ENCODE measurements at places on chromosomes 7 and 10.

DNA sequence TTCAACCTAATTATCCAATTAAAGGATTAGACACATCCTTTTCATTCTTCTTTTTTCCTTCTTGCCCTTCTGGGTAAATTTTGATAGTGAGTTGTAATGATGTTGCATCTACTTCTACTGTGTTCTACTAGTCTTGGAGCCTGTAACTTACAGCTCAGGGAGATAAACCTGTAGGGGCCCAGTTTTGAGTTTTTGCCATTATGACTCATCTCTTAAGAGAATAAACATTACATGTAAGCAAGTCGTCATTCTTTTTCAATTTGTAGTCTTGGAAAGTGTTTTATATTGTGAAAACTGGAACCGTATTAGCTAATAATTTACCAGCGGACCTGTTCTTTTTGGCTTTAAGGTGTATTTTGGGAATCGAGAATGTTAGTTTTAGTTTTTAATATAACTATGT is 89.7 kb upstream of the RPA3 start:
- DNase-seq = no peak

DNA sequence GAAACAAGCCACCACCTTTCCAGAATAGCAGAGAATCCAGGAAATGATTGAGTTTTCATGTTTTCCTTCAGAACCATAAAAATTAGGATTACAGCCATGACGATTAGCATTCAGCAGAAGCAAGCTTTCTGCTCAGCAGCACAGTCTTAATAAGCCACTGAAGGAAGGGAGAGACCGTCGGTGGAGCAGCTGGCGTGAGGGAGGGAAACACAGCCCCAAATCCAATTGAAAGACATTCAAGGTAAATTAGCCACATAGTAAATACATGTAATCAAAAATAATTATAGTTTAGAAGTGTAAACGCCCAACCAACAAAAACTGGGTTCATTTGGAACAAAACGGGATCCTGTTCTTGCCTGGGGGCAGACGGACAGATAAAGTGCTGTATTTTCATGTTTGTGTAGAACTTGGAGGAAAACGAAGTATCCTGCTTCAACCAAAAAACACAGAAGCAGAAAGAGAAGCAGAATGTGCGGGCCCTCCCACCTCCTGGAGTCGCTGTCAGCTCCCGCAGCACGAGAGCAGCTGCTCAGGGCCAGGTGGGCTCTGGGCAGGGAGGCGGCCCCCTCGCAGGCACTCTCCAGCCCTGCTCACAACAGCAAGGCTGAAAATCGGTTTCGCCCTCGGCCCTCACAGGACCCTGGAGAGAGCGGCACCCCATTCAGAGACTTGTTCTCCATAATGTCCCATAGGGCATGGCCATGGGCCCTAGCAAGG is 84.9 kb downstream of the TCERG1L start:
- DNase-seq = no peak

DNA sequence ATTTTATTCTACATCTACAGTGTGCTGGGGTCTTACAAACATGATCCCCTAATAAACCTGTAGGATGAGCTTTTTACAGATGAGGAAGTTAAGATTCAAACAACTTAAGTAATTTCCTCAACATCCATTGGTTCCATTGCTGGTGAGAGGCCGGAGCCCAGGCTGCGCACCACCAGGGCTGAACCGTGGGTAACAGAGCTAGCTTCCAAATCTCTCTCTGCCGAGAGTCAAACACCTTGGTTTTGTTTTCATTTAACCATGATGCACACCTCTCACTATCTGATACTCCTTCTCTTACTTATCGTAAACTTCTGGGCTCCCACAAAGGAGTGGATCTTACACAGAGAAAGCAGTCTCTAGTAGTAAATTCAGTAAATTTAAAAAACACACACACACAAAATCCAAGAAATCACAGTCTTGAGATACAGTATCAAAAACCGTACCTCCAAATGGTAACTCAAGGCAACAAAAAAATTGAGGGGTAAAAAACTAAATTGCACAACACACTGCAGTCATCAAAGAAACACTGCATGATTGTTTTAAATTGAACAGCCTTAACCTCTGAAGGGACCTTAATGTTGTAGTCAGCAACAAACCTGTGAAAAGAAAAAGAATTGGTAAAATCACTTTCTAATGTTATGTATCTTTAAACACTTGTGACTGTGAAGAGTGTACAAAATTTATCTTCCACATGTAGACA is 20.5 kb downstream of the SGMS1 start:
- no peak for DNase-seq

DNA sequence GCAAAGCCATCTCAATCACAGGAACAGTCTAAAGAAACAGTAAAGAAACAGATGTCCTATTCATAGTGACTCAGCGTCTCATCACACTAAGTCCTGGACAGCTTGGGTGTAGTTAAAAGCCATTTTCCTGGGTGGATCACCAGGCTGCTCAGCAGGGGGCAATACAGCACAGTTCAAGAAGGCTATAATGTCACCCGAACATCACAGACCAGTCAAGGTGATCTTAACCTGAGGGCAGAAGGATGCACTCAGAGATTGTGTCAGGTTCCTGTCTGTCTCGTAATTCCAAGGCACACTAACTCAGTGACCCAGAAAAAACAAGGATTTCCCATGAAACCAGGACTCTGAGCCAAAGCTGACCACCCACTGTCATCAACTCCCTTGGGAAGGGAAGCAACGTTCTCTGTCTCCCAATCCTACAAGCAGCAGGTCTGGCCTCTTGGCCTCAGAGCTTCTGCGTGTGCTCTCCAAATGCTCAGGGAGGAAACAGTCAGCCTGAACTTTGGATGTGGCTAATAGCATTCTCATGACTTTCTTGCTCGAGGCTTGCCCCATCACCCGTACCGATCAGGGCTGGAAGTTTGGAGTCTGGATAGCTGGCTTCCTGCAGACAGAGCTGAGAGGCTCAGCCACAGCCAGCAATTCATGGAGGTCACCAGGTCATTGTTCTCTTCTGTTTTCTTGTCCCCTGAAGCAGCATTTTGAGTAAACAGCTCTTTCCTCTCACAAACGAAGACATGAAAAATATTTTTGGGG is 90.4 kb upstream of the FAM171A1 start:
- DNase-seq = no peak

GRCh38 chr10:49632406-49633317 is 18.8 kb downstream of the CHAT start:
- DNase-seq = no peak

GRCh38 chr7:42726066-42726785 is 185.6 kb downstream of the C7orf25 start:
- DNase-seq = no peak

DNA sequence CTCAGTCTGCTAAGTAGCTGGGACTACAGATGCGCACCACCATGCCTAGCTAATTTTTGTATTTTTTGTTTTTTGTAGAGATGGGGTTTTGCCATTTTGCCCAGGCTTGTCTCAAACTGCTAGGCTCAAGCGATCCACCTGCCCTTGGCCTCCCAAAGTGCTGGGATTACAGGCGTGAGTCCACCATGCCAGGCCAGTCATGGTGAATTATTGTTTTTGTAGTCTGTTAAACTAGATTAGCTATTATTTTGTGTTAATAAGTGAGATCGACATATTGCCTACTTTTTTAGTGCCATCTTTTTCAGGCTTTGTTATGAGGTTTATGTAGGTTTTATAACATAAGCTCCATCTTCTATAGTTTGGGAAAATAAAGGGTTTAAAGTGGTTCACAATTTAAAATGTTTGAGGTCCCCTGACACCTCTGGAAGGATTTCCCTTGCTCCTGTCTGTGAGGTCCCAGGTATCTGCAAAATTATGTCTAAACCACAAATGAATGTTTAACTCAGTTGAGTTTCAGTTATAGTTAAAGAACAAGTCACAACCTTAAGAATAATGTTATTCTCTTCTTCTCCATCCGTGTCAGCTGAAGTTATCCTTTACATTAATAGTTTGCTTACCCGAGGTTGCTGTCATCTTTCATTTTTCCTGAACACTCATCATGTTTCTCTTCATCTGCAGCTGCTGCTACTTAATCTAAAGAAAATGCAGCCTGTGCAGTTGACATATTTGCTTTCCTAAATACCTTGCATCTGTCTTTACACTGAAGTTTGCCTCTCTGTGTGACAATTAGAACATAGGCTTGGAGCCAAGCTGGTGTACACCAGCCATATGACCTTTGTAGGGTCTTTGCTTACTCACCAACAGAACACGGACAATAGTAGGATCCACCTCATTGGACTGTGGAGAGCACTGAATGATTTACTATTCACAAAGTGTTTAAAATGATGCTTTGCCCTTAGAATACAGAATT is 8.9 kb upstream of the VSTM4 start:
- DNase-seq = no peak

- DNase-seq = no peak
These were observed 33.3 kb downstream of the SNX13 start for GRCh38 chr7:17907014-17907413.
